ENCODE measurements at places on chromosomes 4 and X. TPM values are rescaled to one million over a fixed set of nuclear protein-coding genes. Genes with fewer than 3 reads are reported as not detected.
A peak's percentile ranks its signal among the peaks of the same experiment; 100 is the strongest.

- no peak for DNase-seq
These were observed 3.2 kb downstream of the RASL11B start for GRCh38 chr4:52865300-52865699.

DNA sequence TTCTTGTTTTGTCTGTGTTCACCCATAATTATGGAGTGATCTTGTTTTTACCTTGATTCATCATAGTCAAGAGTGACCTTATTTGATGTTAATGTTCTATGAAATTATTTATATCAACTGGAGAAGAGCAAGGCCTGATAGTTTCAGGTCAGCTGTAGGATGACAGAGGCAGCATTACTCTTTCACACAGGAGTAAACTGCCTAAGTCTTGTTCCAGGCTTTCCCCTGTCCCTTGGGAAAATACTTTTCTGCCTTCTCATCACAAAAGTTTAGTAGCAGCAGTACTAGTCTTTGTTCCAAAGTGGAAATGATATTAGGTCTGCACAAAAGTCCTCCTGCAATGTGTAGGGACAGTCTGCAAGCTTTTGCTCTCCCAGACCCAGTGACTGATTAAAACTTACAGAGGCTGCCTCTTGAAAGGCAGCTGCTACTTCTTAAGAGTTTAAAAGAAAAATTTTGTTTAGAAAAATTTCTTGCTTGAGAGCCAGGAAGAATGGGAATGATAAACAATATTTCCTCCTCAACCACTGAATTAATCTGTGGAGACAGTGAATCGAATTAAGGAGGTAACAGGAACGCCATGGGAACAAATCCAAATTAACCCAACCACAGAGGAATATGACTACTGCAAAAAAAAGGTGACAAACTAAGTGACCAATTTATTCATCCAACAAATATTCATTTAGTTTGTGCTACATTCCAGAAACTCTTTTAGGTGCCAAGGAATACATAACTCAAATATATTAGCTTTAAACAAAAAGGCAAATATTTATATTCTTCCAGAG, 991.4 kb upstream of the PABPC4L start:
- DNase-seq = no peak

- DNase-seq = no peak
These were observed 36.0 kb upstream of the SORCS2 start for GRCh38 chr4:7156328-7156727.

- DNase-seq = no peak
These were observed 22.7 kb downstream of the KLF3 start for GRCh38 chr4:38686682-38687081.

GRCh38 chr4:139689093-139689722, 23.6 kb downstream of the MGST2 start:
- DNase-seq = no peak

GRCh38 chrX:1491851-1492349, 39.2 kb upstream of the ASMTL start:
- no peak for DNase-seq

GRCh38 chr4:100495074-100495473, 22.7 kb downstream of the EMCN start:
- no peak for DNase-seq

DNA sequence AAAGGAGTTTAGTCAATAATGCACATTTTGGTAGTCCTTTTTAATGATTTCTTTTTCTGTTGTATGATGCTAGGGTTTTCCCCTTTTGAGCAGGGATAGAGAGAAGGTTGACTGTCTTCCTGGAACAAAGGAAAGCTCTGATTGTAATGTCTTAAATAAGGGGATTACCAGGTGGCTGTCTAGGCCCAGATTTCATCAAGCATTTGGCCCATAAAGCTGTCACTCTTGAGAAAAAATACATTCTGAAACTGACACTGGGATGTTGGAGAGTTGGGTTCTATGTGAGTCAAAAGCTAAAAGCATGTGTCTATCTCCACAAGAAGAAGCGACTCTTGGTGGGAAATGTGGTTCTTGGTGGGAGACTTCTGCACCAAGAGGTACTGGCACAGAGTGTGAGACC, 26.4 kb downstream of the KIAA1210 start:
- DNase-seq = no peak

- no peak for DNase-seq
These were observed 9.6 kb downstream of the GPC4 start for GRCh38 chrX:133405498-133406185.

- DNase-seq = no peak
These were observed 30.4 kb downstream of the CLDN34 start for GRCh38 chrX:9997524-9997923.

DNA sequence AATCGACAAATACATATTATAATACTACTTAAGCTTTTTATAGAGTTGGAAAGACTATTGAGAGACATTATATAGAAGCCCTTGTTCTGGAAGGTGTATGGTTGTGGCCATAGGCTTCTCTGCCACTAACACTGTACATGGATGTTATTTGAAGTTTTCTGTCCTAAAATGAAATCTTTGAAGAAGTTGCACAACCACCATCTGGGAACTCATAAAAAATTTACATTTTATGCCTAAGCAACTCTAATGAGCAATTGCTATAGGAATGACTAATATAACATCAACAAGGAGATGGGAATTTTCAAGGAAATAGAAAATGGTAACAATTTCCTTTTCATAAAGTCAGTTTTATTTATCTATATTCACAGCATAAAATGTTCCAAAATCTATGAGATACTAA, 7.4 kb downstream of the HTN1 start:
- DNase-seq = no peak

DNA sequence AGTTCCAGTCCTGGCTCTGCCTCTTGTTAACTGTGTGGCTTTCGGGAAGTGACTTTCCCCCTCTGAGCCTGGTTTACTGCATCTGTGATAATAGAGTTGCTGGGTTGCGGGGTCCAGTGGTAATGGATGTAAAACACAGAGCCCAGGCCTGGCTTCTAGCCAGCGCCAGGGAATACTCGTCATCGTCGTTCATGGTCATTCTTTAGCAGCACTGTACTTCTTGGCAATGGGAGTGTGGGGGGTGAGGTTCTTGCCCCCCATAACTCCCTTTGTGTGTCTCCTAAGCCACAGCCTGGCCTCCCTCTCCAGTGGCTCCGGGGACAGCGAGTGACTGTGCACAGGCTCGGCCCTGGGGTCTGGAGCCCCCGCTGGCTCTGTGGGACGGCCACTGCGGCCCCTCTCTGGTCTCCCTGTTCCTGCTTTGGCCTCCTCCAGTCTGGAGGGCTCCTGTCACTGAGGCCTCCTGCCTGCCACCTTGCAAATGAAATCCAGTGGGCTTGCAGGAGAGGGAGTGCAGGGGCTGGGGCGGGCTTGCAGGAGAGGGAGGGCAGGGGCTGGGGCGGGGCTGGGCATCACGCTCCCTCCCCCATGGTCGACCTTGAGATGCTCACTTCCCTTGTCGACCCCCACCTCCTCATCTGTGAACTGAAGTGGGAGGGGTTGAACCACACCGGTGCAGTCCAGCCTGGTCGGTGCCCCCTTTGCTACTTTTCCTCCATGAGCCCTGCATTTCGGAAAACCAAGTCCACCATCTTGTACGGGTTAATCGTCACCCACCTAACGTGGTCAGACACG, 13.2 kb downstream of the PSAPL1 start:
- peak; percentile 7 for DNase-seq

DNA sequence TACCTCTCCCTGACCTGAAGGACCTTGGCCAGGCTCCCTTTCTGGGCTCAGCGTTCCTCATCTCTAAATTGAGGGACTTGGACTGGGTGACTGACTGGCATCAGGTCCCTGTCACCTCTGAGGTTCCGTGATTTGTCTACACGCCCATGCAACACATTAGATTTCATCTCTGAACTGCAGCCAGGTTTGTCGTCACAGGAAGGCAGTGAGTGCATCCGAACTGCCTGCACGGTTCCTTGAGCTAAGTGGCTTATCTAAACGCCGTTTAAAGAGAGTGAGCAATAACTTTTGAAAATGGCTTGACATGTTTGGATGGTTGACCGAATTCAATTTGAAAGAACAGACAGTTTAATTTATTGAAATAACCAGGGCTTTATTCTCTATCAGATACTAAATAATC, 70.1 kb downstream of the PCYT1B start:
- no peak for DNase-seq

DNA sequence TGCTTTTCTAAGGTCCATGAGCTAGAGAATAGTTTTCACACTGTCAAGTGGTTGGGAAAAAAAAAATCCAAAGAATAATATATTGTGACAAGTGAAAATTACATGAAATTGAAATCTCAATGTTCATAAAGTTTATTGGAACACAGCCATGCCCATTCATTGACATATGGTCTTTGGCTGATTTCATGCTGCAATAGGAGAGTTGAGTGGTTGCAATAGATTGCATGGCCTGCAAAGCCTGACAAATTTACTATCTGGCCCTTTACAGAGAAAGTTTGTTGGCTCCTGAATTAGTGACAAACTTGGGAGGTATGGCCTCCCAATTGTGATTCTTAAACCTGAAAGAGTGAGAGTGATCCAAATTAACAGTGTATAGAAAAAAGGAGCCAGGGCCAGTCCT, 115.5 kb upstream of the FAM9C start:
- no peak for DNase-seq

DNA sequence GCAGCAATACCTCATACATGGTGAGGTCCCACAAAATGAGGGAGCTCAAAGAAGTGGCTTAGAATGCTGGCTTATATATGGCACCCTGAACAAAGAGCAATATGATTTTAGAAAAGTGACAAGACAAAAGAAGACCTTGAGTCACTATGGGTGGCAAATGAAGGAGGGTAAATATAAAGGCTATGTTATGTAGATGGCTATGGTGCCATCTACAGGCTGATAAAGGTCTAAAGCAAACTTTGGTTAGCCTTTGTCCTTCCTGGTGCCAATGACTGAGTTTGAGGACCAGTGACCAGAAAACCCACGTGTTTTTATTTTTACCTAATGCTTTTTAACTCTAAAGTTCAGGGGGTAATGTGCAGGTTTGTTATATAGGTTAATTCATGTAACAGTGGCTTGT, 151.8 kb downstream of the CCNG2 start:
- DNase-seq = no peak

- no peak for DNase-seq
These were observed 49.1 kb downstream of the GALNT7 start for GRCh38 chr4:173217727-173218126.

DNA sequence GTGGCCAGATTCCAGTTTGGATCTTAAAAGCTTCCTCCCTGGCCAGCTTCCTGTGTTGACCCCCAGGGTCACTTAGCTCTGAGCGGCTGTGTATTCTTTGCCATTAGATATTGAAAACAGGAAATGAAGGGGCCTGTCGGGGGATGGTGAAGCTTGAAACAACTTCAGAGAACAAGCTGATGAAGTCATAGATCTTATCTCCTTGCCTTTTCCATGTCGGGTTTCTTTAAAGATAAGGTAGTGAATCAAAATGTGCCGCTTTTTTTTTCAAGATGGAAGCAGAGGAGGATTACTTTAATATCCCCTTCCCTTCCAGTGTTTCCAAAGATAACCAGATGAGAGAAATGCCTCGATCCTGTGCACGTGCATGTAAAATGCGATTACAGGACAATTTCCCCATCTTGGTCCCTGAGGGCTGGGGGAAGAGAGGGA, 508.5 kb downstream of the MID1IP1 start:
- DNase-seq = peak; percentile 54

Gene SYTL5
- total RNA-seq = 0.49 TPM

Gene SMIM10
- total RNA-seq = 6.7 TPM

Gene BEX3
- 151 TPM for total RNA-seq

Gene FABP2
- not detected for total RNA-seq

Gene FAAH2
- 0.23 TPM for total RNA-seq

Gene NPY2R
- not detected for total RNA-seq

Gene MAGEB5
- not detected for total RNA-seq

Gene SPANXB1
- not detected for total RNA-seq

Gene GPR173
- 0.47 TPM for total RNA-seq
